Mesenteric fat pad (tissue), 1 donor: ENCODE measurements at places on chromosomes 16 and 17.

DNA sequence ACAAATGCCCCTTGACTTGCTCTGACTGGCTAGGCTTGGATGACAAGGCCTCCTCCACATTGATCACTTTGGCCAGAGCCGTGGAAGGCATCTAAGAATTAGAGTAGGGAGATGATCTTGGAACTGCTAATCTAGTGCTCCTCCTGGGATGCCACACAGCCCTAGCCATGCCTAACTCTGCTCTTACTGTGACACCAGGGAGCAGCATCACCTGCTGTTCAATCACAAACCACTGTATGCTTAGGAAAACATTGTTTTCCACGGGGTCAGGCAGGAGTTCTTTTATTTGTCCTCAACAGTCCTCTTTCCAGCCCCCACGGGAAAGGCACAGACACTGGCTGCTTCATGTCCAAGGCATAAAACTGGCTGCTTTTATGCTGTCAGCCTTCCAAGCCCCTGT, 46.3 kb downstream of the C16orf78 start:
- DNase-seq = no peak

GRCh38 chr16:8725513-8726178, 51.2 kb downstream of the ABAT start:
- DNase-seq = no peak

- no peak for DNase-seq
These were observed 97.5 kb downstream of the RAB11FIP4 start for GRCh38 chr17:31488982-31489294.

GRCh38 chr17:68298601-68299000, 7.3 kb downstream of the ARSG start:
- DNase-seq = no peak

GRCh38 chr16:67177743-67178699, 5.7 kb downstream of the MATCAP1 start:
- DNase-seq = no peak

DNA sequence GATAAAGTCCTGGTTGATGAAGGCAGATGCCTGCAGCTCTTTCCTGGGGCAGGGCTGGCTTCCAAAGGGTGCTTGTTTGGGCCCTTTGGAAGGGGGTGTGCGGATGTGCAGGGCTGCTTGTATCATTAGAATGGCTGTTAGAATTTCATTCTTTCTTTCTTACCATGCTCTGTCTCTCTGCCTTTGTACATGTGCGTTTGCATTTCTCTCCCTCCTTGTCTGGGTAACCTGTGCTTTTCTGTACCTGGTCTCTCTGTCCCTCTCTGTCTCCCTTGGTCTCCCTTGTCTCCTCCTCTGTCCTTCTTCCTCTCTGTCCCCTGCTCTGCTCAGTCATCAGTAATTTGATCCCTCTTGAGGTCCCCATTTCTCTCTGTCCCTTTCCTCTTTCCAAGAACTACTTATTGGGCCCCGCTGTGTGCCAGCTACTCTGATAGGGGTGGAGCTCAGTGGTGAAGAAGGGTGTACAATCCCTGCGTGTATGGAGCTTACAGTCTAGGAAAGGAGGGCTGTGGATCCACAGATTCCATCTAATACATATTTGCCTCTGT, 69.3 kb downstream of the PLCG2 start:
- no peak for DNase-seq

DNA sequence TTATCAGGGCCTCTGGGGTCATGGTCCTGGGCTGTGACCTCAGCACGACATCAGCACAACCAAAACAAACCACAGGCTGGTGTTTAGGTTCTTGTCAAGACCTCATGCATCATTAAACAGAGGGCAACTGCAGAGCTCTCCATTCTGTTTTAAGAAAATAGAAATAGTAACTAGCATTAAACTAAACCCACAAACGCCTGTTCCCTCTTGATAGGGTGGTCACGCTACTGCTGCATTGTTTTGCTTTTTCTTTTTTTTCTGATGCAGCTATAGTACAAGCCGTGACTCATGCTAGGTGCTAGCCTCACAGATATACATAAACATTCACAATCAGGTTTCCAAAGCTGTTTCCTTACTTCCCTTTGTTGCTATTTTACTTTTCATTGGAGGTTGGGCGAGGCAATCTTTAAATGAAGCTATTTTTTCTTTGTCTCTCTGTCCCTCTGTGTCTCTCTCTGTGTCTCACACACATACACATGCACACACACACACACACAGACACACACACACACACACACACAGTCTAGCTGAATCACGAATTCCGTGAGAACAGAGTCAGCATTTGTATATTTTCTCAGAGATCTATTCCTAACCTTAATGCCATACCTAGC, 310.3 kb downstream of the CDH13 start:
- DNase-seq = no peak

DNA sequence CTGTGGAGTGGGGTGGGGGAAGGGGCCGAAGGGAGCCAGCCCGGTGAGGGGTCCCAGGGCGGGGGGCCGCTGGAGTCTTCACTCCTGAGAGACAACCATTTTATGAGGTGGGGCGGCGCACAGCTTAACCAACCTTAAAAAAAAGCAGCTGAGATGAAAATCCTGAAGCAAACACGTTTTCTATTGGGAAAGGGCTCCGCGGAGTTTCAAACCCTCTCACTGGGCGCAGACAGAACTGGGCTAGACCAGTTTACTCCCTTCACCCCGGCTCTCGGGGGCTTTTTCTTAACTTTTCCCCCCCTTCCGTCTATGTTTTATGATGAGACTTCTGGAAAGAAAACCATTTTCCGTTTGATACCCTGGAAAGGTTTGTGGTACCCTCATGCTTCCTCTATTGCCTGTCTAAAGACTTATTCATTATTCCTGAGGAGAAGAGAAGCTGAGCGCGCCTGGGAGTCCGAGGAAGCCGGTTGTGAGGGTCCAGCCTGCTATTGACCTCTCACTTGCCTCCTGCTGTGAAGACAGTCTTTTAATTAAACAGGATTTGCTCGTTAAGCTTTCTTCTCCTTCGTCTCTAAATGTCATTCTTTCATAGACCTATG, 482 bp upstream of the SSH2 start:
- no peak for DNase-seq

- DNase-seq = no peak
These were observed 2.8 kb upstream of the PVALEF start for GRCh38 chr17:81162491-81162890.

GRCh38 chr16:31224092-31224955, 7.4 kb upstream of the PYDC1 start:
- no peak for DNase-seq

GRCh38 chr16:7090628-7091115, 242.0 kb upstream of the RBFOX1 start:
- DNase-seq = no peak

GRCh38 chr17:36937001-36937958, at the start of gene LHX1:
LHX1 (plus strand) TSS chr17:36937475; CDS start chr17:36938198, 723 bp downstream.
- DNase-seq = peak; percentile 69

- DNase-seq = no peak
These were observed 14.4 kb downstream of the NDUFAF8 start for GRCh38 chr17:81253358-81254131.

DNA sequence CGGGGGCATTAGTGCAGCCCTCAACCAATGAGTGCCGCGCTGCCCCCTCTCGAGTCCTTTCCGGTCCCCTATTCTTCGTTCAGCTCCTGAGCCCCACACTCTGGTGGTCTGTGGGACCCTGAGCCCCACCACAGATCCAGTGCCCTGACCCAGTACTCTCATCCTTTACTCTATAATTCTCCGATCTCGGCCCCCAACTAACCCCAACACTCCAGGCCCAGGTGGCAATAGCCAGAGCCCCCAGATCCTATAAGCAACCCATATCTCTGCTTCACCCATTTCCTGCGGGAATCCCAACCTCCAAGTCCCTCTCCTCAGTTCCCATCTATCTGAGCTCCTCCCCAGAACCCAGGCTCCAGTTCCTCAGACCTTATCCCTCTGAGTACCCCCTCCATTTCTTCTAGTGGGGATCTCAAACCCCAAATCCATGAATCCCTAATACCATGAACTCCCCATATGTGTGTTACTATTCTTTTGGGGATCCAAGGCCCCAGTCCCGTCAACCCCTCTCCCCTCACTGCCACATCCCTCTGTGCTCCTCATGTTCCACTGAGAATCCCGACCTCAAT, 1.0 kb upstream of the TBC1D10B start:
- no peak for DNase-seq

DNA sequence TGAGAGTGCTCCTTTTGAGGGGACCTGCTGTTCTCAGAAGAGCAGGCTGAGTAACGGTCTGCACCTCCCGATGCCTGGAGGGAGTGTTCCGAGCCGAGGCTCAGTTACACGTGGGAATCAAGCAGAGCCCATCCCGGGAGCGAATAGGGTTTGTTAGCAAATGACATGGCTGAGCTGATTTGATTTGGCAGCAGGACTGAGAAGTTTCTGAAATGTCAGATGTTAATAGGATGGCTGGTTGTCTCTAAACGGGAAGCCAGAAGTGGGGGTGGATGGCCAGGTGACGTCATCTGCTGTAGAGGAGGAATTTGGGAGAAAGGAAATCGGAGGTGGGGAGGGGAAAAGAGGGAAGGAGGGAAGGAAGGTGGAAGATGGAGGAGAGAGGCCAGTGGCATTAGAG, 128.0 kb downstream of the RAP1GAP2 start:
- no peak for DNase-seq

DNA sequence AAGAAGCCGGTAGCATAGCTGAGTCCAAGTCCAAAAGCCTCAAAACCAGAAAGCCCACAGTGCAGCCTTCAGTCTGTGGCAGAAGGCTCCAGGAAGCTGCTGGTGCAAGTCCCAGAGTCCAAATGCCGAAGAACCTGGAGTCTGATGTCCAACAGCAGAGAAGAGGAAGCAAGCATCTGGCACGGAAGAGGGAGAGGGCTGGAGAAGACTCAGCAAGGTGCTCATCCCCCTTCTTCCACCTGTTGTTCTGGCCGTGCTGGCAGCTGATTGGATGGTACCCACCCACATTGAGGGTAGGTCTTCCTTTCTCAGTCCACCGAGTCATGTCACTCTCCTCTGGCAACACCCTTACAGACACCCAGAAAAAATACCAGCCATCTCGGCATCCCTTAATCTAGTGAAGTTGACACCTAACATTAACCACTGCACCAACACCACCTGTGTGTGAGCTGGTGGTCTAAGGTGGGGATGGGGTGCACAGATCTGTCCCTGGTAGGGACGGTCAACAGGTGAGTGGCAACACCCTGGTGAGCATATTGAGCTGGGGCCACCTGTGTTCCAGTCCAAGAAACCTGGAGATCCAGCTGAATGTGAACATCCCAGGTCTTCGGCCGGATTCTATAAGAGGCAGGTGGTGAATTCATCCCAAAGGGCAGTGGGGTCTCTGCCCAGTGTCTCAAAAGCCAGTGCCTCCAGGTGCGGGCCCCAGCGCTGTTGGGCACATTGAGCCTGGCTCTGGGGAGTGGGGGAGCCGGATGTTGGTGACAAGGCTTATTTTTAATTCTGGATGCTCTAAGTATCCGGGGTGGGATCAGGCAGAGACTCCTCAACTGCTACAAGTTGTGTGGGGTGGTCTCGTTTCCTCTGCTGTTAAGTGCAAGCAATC, 9.8 kb downstream of the MIEF2 start:
- DNase-seq = no peak

GRCh38 chr17:41428591-41429291, 4.4 kb upstream of the KRT37 start:
- DNase-seq = no peak

DNA sequence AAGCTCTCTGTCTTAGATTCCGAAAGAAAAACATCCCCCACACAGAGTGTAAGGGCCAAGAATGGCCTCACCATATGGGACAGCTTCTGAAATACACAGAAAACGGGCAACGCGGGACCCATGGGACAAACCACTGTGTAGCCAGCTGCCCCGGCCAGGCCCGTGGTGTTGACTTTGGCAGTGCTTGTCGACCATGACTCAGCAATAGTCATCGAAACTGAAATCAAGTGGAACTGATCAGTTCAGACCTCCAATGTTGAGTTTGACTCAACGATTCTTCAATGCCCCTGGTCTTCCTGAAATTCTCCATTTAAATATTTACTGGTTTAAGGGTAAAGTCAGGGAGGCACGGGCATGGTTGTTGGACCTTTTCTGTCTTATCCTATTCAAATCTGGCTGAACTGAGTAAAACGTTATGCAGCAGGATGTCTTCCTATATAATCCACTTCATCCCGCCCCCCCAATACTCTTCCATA, 27.5 kb downstream of the ZFHX3 start:
- DNase-seq = peak; percentile 92

DNA sequence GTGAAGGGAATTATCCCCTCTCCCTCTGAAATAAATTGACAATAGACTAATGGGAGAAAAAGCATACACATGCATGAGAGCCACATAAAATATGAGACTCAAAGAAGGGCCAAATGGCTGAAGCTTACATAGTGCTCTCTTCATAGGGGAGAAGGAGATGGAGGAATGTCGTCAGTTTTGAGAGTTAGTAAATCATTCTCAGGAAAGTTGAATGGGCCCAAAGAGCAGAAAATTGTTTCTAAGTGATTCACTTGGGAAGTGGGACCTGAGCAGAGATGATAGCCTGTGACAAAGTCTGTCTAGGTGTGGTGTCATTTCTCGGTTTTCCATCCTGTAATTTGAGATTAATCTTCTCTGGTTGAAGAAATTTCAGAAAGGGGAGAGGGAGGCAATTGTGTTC, 35.0 kb downstream of the BCAS3 start:
- no peak for DNase-seq

DNA sequence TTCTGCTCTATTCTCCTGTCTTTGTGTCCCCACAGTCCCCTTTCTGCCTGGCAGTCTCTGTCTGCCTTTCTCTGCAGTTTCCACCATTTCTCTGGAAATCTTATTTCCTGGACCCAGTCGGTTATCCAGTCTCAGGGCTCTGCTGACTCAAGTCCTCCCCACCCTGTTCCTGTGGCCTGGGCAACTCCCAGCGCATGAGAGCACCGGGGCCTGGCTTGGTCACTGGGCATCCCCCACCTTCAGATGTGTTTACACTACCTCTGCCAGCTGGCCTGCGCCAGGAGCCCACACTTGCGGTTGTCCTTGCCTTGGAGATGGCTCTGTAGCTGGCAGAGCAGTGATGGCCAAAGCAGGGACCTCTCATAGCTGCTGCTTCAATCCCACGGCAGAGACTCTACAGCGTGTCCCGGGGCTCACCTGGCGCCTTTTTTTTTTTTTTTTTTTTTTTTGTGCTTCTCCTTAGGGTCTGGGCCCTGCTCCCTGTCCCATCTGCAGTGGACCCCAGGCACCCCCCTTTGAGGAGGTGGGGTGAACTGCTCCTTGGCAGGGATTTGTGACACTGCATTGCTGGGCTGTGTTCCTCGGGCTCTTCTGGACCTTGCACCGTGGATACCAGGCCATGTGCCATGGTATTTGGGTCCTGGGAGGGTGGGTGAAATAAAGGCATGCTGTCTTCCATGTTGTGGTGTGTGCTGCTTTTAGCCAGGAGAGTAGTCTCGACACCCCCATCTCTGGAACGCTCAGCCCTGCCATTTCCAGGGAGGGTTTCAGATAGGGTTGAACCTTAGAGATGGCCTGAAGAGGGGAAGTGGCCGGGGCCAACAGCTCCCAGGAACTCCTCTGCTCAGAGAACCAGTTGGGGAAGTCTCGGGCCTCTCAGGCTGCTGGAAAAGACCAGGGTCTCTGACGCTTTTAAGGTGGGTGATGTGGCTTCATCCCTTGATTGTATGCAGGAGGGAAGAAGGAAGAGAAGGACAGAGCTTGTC, 17.5 kb downstream of the GUCY2D start:
- peak; percentile 87 for DNase-seq

- no peak for DNase-seq
These were observed 656.5 kb upstream of the SALL1 start for GRCh38 chr16:51807551-51807950.
